ENCODE measurements at places on chromosomes 1 and 21.

DNA sequence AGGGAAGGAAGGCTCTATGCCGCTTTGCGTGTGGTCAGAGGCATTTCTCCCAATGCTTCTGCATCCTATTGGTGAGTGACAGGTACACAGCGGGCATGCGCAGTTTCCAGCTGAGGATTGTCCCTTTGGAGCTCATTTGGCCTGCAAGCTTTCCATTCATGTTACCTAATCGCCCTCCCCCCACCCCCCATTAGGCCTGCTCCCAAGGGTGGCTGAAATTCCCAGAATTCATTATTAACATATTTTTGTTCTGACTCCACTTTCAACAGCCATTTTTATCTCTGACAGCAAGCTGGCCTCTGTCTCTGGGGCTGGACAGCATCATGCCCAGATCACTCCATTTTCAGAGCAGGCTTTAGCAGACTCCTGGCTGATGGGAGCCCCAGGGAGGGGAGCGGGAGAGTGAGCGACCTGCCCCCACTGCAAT lies 25.6 kb downstream of the MIS18A start:
- no peak for DNase-seq

- DNase-seq: no peak
Measured at GRCh38 chr1:72620453-72620852, 338.1 kb upstream of the NEGR1 start.

DNA sequence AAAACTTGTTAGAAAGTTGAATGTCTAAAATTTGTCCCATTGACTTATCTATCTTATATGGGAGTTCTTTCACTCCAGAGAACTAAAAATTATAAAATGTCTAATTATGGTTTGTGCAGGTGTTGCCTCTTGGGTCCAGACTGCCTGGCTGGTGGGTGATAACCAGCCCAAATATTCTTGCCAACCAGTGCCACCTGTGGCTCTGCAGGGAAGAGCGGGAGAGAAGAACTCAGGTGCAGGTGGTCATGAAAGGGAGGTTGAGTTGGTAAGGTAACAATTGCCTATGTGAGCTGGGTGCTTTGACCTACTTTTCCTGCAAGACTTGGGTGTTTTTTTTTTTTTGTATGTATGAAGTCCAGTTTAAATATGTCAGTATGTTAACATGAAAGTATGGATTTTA lies 10.2 kb downstream of the RPS6KC1 start:
- no peak for DNase-seq

DNA sequence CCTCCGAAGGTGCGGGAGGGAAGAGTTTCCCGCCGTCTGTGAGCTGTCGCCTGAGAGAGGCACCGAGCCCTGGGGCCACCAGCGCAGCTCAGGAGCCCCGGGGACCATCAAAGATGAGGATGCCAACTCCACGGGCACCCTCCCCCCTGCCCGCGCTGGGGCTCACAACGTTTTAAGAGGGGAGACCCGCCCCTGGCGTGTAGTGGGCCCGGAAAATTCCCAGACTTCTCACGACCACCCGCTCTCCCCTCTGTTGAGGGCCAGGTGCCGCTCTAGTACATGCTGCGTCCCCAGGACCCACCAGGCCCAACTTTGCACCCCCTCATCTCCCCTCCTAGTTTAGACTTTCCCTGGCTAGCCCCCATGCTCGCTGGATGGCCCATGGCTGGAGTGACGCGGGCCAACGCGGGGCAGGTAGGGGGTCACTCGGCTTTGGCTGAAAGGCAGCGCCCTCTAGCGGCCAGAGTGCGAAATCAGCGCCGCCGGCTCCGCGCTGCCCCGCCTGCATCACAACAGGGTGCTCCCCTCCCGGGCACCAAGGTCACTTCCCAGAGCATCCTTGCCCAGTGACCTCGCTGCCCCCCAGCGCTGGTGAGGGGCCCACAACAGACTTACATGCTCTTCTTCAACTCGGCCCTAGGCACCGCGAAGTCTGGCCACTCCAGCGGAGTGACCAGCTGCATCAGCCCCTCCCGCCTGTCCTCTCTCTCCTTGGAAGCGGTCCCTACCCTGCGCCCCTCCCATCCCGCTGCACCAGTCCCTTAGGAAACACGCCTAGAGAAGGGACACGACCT lies 1.8 kb downstream of the CD160 start:
- peak; percentile 76 for DNase-seq

DNA sequence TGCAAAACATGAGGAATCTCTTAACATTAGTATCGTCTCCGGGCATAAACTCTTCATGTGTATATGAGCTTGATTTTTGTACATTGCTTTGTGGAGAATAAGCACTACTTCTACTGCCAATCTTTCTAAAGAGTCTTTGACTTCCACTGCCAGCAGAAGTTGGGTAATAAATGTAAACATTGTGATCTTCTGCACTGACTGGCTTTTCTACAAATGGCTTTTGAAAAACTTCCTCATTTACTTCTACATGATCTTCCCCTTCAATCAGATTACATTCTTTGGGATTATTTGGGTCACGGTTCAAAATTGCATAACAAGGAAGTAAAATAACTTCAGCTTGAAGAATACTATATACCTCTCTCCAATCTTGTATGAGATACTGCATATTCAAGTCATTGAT lies 30.4 kb upstream of the SLC44A5 start:
- DNase-seq: no peak

GRCh38 chr1:106907795-106908194 lies 148.7 kb upstream of the PRMT6 start:
- DNase-seq: no peak

- no peak for DNase-seq
Measured at GRCh38 chr1:204971517-204972336, 71.3 kb upstream of the CNTN2 start.

GRCh38 chr1:163290025-163290640 lies 31.6 kb upstream of the NUF2 start:
- no peak for DNase-seq

DNA sequence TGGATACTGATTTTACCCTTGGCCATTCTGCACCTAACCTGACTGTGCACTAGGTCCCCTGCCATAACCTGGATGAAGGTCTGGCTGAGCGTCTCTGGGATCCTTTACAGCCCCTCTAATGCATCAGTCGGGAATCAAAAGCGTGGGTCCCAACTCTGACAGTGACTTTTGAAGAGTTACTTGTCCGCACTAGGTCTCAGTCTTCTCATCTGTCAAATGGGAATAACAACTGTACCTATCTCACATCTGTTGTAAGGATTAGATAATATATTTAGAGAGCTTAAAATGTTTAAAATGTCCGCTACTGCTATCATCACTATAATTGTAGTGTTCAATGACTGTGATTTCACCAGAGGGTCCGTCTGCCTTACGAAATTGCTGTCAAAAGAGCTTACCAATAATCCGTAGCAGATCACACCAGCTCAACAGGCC lies 746 bp downstream of the TADA1 start:
- no peak for DNase-seq

DNA sequence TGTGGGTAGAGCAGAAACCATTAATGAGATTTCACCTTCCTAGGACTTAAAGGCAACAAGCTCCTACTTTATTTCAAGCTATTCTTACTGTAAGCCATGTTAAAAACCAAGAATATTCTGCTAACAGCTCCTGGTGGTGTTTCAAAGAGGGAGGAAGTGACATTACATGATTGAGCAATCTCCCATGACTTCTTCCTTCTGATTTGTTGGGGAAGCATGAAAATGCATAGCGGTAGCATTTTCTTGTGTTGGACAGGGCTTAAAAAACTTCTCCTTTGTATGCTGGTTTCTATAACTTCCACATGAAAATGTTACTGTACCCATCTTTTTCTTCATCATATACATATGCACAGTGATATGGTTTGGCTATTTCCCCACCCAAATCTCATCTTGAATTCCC lies 297.0 kb upstream of the SNX7 start:
- no peak for DNase-seq

DNA sequence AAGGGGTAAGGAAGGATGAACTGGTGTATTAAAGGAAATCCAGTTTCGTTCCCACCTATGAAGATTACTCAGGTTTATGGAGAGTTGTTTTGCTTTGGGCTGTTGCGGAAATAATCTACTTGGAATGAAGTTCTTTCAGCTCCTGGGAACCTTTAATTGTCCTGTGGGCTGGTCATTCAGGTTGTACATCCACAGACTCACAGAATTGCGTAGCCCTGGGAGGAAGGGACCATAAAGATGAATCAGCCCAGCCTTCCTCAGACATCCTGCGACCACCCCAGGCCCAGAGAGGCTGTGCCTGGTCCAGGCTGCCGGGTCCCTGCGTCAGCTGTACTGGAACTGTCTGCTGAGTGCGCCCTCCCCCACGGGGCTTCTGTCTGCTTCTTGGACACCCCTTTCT lies 72.7 kb downstream of the GALNT2 start:
- no peak for DNase-seq

GRCh38 chr1:98019747-98020146 lies 98.9 kb upstream of the DPYD start:
- no peak for DNase-seq
